ENCODE measurements at places on chromosomes 6 and 20. TPM values are rescaled to one million over a fixed set of nuclear protein-coding genes. Genes with fewer than 3 reads are reported as not detected.

- no peak for DNase-seq
These were observed 184.6 kb downstream of the ATXN1 start for GRCh38 chr6:16576451-16577368.

The SPAG4 gene
- polyA plus RNA-seq: 1.9 TPM

The SOBP gene
- 16.5 TPM for polyA plus RNA-seq

DNA sequence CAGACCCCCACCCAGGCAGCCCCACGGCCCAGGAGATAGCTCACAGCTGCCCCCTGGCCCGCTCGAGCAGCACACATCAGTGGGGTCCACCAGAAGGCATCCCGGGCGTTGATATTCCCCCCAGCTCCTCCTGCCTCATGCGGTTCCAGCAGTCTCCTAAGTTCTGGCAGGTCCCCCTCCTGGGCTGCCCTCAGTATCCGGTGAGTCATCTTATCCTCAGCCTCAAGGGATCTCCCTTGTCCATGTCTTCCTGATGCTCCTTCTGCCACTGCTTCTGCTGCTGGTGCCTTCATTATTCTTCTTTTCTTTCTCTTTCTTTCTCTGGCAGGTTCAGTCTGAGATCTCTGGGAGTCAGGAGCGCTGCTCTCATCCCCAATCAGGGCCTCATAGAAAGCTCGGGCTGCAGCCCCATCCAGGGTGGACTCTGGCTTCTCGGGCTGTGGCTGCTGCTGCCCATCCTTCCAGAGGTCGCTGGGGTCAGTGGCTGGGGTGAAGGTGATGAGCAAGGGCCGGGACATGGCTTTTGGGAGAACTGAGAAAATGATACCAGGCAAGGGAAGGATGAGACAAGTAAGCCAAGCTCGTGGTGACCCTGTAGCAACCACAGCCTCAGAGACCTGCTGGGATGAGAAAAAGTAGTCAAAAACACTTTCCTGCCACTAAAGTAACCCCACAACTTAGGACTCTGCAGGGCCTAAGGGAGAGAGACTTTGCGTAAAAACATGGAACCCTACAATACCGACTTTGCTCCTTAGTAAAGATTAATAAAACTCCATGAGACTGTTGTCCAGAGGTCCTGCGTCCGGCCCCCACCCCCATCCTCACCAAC, 622 bp downstream of the GPANK1 start:
- DNase-seq: no peak

GRCh38 chr20:11766961-11767360, 150.7 kb upstream of the BTBD3 start:
- DNase-seq: no peak

DNA sequence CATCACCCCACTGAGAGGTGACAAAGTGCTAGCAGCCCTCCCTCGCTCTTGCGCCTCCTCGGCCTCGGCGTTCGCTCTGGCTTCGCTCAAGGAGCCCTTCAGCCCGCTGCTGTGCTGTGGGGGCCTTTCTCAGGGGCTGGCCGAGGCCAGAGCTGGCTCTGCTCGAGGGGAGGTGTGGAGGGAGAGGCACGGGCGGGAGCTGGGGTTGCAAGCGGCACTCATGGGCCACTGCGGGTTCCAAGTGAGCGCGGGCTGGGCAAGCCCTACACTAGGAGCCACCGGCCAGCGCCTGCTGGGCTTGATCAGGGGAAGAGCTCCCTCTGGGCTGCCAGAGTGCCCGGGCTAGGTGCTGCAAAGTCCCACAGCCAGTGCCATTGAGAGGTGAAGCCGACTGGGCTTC, 964.8 kb upstream of the GJE1 start:
- no peak for DNase-seq

The GLP1R gene
- not detected for polyA plus RNA-seq

The VWA7 gene
- polyA plus RNA-seq: 2.9 TPM

The ZBTB46 gene
- polyA plus RNA-seq: 18.1 TPM

- no peak for DNase-seq
These were observed 119.1 kb downstream of the GMDS start for GRCh38 chr6:2126351-2126750.

The PTK6 gene
- polyA plus RNA-seq: 0.34 TPM

GRCh38 chr20:18276821-18277220, 11.5 kb upstream of the ZNF133 start:
- DNase-seq: no peak

The LY6G6C gene
- polyA plus RNA-seq: 0.62 TPM

The RIPPLY2 gene
- polyA plus RNA-seq: not detected

GRCh38 chr20:34970193-34970840, 14.6 kb downstream of the MYH7B start:
- no peak for DNase-seq

DNA sequence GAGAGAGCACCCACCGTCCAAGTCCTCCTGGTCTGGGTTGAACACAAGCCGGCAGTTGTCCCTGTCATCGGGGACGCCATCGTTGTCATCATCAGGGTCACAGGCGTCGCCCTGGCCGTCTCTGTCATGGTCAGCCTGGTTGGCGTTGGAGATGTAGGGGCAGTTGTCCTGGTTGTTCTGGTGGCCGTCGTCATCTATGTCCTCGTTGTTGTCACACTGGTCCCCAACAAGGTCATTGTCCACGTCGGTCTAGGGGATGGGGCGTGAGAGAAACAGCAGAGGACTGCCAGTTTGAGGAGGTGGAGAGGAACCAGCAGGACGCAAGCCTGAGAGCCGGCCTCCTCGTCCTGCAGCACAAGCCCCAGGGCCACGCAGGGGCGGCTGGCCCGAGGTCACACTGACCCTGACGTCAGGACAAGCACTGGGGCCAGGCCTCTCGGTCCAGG, 28.5 kb downstream of the THBS2 start:
- no peak for DNase-seq

The SNAP25 gene
- polyA plus RNA-seq: 3.6 TPM

DNA sequence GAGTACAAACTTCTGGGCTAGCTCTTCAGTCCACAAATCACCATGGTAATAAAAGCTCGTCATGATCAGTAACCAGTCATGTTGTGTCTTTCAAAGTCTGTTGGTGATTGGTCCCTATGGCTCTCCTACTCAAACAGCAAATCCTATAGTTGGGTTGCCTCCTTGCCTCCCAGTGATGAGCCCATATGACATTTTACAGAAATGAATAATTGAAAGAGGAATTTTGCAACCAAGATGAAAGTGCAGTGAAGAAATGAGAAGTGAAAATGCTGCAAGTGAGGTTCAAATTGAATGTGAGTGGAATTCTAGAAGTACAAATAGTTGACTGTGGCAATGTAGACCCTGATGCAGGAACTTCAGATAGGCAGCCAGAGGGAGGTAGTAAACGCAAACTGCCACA, 5.1 kb upstream of the SIRPD start:
- no peak for DNase-seq

The ANKEF1 gene
- 1.2 TPM for polyA plus RNA-seq

DNA sequence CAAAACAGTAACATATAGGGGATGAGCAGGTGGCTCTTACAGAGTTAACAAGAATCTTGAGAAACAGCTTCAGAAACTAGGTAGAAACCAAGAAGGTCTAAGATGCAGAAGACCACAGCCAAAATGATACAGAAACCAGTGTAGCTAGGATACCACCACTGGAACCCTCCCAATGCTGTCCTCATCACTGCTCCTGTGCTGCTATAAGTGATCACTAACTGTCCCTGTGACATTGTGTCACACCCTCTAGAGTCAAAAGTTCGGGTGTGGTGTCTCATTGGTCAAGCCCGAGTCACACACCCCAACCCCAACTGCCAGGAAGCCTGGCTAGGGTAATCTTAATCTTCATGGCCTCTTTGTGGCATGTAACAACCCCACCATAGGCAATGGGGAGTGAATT, 153.1 kb downstream of the RCAN2 start:
- no peak for DNase-seq

DNA sequence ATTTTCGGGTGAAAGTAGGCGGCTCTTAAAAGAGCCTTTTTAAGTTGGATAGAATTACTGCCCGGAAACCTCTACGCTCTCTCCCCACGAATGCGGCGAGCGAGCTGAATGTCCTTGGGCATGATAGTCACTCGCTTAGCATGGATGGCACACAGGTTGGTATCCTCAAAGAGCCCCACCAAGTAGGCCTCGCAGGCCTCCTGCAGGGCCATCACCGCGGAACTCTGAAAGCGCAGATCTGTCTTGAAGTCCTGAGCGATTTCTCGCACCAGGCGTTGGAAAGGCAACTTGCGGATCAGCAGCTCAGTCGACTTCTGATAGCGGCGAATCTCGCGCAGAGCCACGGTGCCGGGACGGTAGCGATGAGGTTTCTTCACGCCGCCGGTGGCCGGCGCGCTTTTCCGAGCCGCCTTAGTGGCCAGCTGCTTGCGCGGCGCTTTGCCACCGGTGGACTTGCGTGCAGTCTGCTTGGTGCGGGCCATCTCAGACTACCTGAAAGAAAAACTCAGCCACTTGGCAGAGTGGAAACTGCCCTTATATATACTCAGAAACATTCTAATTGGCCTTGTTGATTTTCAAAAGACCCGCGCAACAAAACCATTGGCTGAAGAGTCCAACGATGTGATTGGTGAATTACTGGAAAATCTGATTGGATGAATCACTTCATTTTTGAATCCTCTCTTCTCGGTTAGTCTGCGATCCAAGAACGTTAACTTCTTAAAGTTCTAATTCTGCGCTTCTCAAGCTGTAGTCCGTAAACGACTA, 93.9 kb upstream of the BTN3A2 start:
- DNase-seq: peak; percentile 90

The DACT2 gene
- polyA plus RNA-seq: 1.6 TPM
